ENCODE measurements at places on chromosomes 1 and 21.

- no peak for DNase-seq
Measured at GRCh38 chr1:234433563-234434285, 45.3 kb downstream of the TARBP1 start.

DNA sequence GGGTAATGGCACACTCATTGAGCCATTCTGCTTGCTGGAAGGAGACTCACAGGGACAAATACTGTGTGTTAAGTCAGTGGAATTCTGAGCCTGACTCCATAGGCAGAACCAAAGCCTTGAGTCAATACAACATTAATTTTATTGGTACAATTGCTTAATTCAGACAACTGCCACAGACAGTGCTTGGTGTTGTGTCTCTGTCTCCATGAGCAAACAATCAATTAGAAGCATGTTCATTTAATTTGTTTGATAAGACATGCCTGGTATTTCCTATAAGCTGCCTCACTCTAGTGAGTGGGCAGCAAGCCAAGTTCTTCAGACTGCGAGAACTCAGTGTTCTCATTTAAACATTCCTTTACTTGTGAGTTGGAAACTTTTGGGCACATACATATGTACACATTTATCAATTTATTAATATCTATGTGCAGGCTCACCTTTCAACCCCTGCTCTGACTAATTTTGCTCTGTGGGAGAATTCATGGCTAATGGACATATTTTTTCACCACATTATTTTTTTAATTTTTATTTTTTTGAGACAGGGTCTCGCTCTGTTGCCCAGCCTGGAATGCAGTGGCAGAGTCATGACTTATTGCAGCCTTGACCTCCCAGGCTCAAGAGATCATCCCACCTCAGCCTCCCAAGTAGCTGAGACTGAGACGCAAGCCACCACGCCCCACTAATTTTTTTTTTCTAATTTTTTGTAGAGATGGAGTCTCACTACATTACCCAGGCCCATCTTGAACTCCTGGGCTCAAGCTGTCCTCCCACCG lies 4.5 kb upstream of the SRSF10 start:
- no peak for DNase-seq

- no peak for DNase-seq
Measured at GRCh38 chr1:158813164-158813563, 18.0 kb upstream of the MNDA start.

DNA sequence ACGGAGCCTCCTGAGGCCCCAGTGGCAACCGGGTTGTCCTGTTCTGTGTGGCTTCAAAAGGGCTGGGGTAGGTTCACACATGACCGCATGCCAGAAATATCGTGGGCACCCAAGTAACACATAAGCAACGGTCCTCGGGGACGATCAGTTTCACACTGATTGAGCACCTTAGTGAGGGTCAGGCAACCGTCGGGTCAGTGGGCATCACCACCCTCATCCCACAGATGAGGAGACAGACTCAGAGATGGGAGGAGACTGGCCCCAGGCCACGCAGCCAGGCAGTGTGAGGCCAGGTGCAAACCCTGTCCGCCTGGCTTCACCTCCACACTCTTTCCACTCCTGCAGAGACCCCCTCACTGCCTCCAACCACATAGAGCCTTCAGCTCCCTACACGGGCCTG lies 309.8 kb downstream of the MATN1 start:
- no peak for DNase-seq
